Posterior vena cava (tissue), 2 donors: ENCODE measurements at places on chromosomes 7 and 10.
A peak's percentile ranks its signal among the peaks of the same experiment; 100 is the strongest.

DNA sequence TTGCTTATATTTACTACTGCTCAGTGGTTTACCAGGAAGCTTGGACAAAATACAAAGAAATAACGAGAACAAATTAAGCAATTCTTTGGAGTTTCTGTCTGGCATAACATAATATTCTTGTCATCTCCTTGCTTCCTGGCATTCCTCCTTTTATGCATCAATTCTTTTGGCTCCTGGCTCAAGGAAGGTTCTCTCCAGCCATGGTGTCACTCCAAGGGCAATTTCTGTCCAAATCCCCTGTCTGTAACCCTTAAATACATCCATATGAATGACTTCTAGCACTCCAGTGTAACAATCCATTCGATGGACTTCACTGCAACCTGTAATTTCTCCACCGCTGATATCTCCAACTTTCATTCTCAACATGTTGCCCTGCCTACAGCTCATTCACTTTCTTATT is 617.7 kb upstream of the ANKRD30A start:
- no peak for DNase-seq

- DNase-seq, result no peak
Measured at GRCh38 chr7:76260171-76260703, 42.2 kb upstream of the HSPB1 start.

GRCh38 chr10:29908962-29909361 is 150.4 kb downstream of the JCAD start:
- no peak for DNase-seq

DNA sequence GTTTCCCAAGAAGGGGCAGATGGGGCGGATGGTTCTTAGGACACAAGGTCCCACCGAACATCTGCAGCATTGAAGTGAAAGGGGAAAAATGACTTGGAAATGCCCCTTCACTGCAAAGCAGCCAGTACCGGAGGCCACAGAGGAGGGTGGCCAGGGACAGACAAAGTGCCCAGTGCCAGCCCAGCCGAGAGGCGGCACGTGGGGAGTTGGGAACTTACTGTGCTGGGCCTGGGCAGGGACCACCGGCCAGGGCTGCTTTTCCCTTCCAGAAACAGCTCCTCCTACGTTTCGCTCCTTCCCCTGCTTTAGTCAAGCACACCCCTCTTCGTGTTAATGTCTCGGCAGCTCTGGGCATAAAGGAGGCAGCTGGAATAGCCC is 129.2 kb downstream of the TNS3 start:
- DNase-seq, result peak; percentile 59

DNA sequence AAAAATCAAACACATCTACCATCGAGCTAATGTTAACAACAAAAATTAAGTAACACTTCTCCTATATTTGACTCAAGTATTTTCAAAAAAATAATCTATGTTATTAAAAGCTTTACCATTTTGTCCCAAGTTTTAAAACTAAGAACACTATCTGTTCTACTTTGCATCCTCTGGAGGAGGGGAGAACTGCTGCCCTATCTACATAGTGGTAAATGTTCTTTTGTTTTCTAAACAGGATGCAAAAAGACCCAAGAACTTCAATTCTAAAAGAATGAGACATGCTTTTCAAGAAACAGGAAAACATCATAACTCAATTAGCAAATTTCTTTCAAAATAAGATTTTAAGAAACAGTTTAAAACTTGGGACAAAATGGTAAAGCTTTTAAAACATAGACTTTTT is 14.8 kb downstream of the SLC26A3 start:
- no peak for DNase-seq

DNA sequence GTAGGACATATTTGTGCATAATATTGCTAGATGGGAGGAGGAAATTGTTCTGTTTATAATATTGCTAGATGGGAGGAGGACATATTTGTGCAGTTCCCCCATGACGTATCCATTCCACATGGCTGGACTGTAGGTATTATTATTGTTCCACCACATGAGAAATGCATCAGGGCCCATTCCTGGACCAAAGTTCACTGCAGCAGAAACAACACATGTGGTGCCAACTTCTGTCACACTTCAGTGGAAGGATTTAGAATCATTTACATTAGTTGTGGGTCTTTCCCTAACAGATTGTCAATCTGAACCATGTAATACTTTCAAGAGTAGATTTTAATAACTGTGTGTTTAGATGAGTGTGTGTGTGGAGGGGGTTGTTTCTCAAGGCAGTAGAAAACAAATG is 32.7 kb upstream of the MACC1 start:
- DNase-seq, result no peak

- DNase-seq, result no peak
Measured at GRCh38 chr7:153408360-153409335, 643.5 kb upstream of the DPP6 start.

- DNase-seq, result no peak
Measured at GRCh38 chr7:122686360-122686878, 12.5 kb downstream of the RNF133 start.

DNA sequence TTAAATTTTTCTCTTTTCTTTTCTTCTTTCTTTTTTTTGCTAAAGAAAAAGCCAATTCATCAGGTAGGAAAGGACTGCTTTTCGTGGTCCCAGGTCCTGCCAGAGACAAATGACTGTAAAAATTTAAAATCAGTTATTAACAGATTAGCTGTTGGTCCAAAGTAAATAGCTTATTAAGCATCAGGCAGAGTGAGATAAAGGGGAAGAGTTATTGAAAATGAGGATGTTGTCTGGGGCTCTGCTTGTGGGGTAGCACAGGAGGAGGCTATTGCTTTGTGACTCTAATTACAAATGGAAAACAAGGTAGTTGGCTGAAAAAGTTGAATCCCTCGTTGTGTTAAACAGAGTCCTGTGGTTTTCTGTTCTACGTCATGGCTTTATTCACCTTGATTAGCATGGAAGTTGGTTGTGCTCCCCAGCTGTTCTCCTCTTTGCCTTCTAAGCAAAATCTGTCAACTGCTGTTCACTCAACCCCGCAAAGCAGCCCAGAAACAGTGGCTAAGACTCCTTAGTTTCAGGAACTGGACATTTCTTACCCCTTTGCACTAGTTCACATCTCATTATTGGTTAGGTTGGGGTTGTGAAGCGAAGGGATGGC is 128.9 kb downstream of the SNX10 start:
- DNase-seq, result no peak

DNA sequence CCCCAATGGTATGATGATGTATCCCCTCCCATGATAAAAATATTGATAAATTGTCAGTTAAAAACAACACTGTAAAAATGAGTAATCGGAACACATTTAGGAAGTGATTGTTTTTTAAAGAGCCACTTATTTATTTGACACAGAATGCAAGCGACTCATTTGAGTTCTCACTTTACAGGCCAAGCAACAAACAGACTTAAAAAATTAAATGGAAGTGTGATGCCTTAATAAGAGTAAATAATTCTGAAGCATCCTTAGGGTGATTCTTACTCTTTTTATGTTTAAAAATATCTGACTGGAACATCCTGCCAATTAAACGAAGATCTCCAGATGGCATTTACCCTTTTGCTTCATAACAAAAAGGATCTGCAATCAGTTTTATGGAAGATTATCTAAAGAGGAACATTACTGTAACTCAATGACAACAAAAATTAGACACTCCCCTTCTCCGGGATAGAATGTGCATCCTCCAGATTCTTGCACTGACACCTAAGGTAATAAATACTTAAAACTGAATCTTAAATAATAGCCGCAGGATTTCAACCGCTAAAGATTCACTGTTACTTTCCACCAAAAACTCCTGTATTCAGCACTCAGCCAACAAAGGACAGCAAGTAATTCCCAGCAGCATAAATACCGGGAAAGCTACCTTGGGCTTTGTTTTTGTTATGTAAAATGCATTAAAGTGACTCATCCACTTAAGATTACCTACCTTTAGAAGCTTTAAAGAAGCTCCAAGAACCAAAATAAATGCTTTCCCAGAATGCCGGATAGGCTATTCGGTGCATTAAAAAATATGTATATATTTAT is 1.7 kb downstream of the CACNA2D1 start:
- DNase-seq, result no peak

DNA sequence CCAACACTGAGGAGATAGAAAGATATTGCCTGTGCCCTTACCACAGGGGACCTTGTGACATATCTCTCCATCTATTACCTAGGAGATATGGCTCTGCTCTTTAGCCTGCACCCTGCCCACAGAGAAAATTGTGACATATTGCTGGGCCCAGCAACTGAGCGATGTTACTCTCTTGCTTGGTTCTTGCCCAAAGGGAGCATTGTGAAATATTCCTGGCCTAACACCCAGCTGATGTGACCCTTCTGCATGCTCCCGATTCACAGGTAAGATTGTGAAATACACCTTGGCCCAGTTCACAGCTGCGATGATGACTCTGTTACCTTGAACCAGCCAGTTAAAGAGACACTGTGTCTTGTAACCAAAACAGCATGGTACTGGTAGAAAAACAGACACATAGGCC is 37.2 kb upstream of the ZNF107 start:
- no peak for DNase-seq

DNA sequence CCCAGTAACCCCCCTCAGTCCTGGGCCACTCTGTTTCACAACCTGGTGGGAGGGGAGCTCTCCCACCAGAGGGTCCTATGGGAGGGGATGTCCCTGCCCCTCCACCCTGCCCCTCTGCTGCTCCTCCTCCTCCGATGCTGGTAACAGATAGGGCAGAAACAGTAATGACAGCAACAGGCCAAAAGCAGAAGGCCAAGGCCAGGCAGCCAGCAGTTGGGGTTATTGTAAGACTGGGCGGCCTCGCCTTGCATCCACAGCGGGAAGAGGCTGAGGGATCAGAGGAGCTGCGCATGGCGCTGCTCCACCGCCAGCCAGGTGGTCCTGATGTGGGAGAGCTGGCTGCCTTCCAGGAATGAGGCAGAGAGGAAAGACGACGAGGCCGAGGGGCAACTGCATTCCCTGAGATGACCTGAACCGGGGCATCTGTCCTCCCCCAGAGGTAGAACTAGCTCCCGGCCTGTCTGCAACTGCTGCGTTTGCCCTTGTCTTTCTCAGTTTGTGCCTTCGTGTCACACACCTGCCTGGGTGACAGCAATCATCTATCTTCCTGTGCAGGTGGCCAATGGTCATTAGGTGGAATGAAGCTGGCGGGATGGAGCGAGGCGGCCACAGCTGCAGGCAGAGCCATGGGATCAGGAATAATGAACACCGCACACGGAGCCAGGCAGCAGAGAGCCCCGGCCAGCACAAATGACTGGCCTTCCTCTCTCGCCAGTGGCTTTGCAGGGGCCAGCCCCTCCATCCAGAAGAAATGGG is 54.0 kb upstream of the CACUL1 start:
- no peak for DNase-seq

- DNase-seq, result no peak
Measured at GRCh38 chr10:12186323-12186722, 9.4 kb downstream of the NUDT5 start.

- no peak for DNase-seq
Measured at GRCh38 chr7:144659211-144659610, 176.6 kb downstream of the TPK1 start.

DNA sequence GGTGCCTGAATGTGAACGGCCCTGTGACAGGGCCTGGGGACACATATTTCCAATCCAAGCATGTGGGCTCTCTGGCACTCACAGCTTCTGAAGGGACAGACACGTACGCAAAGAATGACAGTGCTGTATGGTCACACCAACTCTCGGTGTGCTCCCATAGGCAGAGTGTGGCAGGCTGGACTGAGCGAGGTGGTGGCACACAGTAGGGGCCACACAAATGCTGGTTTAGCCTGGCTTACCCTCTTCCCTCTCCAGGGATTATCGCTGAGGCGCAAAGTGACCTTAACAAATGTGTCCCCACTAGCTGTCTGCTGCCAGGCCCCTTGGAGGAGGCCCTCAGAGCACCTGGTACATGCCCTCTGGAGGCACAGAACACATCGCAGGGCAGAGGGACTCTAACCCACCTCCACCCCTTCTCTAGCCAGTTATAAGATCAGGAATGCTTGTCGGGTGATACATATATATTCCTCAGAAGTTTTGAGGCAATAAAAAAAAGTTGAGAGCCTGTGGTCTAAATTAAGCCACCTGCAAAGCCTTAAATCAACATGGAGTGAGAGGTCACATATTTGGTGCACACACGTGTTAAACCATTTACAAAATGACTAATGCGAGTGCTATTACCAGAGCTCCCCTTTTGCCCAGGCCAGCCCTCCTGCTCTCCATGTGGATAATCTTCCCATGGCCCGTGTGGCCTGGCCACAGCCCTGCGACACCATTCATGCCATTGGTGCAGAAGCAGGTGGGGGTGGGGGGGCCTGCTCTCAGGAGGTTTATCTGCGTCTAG is 262.8 kb upstream of the GRB10 start:
- no peak for DNase-seq

DNA sequence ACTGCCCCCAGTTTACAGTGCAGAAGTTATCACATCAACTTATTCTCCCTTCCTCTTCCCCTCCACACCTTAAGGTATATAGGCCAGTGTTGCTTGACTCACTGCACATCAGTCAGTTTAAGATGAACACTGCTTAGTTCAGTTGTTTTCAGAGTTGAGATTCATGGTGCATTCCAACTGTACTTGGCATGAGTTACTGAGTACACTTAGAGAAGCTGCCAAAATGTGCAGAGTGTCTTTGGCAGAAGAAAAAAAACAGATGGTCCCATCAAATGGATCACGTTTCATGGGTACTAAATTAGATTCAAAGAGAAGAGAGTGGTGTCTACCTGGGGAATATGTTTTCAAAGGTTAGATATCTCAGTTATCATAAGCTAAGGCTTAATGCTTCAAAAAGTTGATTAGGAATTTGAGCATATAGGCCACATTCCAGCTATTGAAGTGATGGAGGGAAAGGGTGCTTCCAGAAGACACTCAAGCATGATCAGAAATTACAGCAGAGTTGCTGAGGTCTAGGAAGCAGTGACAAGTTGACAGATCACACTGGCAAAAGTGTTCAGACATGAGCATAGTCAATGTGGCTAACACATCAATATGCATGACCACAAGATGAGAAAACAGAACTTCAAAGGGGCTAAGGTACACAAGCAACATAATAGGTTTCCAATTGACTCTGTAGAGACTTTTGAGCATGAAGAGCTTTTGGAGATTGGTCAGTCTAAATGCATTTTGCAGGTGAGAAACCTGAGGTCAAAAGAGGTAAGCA is 579.2 kb upstream of the CELF2 start:
- DNase-seq, result no peak

- no peak for DNase-seq
Measured at GRCh38 chr7:90708841-90709317, 112.8 kb downstream of the CDK14 start.
